Skin of body (tissue), 3 donors: ENCODE measurements at places on chromosomes 1 and 21.

- DNase-seq = no peak
Measured at GRCh38 chr1:41328001-41328615, 33.1 kb upstream of the FOXO6 start.

GRCh38 chr1:5999711-6000443, 7.7 kb upstream of the NPHP4 start:
- DNase-seq = no peak

DNA sequence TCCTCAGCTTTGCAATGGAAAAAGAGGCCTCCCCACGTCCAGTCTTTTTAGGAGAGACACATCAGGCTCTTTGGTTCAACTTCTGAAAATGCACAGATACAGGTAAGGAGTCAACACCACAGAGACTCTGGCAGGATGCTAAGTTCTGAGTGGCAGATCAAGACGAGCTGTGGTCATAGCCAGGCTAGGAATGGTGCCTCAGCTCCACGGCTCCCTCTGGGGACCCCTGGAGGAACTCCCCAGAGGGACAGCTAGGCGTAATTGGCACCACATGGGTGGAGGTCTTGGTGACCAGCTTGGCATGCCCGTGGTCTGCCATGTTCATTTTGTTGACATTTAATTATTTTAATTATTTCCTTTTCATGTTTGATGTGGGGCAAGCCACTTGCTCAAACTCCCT, 206.1 kb downstream of the KAZN start:
- DNase-seq = no peak

DNA sequence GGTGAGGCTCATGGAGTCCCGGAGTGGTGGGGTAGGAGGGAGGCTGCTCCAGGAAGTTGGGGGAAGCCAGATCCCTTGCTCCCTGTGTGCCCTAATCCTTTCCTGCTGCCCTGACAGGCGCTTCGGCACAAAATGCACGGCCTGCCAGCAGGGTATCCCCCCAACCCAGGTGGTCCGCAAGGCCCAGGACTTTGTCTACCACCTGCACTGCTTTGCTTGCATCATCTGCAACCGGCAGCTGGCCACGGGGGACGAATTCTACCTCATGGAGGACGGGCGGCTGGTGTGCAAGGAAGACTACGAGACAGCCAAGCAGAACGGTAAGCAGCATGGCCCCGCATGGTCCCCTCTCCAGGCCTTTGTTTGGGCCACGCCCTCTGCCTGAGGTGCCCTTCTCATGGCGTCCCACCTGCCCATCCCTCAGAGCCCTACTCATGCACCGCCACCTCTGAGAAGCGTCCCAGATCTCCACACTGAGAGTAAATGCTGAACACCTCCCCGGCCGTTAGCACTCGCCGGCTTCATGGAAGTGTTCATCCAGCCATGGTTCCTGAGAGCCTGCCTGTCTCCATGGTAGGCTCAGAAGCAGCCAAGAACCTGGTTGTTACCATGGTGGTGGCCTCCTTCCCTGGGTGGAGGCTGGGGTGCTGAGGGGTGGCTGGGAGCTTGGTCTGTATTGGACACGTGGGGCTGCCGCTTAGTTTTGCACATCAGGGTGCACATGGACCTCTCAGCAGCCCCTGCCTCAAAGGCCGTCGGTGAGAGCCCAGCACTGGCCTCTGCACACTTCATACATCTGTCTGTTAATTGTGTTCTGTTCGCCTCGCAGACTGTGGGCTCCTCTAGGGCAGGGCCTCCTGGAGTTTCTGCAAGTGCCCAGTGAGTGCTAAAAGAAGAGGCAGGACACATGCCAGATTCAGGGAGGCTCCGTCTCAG, 36.5 kb downstream of the LHX4 start:
- DNase-seq = no peak

- DNase-seq = peak; percentile 28
Measured at GRCh38 chr1:208184966-208185654, 59.1 kb downstream of the PLXNA2 start.

- DNase-seq = no peak
Measured at GRCh38 chr1:24351247-24351646, 32.1 kb downstream of the GRHL3 start.

DNA sequence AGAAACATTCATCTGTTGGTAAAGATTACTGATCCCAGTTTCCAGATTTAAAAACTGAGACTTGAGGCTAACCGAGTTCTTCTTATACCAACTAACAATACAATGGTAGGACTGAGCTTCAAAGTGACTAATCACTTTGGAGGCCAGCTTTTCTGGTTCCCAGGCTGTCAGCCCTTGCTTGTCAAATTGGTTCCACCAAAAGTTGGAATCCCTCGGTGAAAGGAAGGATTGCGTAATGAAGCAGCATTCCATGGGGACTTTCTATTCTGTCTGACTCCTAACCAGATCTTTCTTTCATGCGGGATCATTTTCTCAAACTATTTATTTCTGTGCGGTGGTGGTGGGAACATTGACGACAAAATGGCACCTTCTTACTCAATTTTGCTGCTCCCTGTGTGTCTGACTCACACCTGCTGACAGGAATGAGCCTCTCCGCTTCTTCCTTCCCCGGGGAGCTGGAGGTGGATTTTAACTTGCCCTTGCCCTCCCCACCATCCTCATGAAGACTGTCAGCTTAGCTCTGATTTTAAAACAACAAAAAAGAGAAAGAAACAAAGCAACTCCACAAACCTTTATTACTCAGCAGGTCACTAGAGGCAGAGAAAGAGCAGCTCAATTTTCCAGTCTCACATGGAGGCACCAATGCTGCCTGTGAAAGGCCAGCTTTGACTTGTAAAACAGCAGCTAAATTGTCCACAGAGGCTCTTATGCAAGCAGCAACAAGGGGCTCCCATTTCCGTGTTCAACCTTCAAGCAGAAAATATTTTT, 32.9 kb upstream of the RASAL2 start:
- no peak for DNase-seq

DNA sequence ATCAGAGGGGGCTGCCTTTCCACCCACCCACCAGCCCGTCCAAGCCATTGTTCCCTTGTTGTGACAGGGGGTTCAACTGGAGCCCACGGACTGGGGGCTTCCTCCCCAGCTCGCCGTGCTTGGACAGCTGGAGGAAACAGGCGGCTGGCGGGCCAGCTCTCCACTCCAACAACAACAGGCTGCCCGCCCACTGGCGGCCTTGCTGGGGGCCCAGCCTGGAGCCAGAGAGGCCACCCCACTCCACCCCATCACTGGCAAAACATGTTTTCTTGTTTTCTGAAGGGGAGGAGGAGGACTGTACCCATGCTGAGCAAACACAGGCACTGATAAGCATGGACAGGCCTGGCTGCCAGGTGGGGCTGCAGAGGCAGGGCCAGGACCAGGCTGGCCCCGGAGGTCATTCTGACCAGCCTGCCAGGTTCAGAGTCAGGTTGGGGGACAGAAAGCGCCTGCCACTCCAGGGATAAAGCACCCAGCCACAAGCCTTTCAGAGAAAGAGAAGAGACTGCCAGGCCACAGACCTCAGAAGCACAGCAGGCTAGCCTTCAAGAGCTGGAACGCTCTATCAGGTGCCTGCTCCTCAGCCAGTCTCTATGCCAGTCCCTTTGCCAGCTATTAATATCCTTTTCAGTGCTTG, 32.8 kb downstream of the GJA4 start:
- no peak for DNase-seq

GRCh38 chr1:221718381-221719277, 23.3 kb downstream of the DUSP10 start:
- DNase-seq = peak; percentile 90

- DNase-seq = no peak
Measured at GRCh38 chr21:30206551-30207251, 9.2 kb downstream of the CLDN8 start.

DNA sequence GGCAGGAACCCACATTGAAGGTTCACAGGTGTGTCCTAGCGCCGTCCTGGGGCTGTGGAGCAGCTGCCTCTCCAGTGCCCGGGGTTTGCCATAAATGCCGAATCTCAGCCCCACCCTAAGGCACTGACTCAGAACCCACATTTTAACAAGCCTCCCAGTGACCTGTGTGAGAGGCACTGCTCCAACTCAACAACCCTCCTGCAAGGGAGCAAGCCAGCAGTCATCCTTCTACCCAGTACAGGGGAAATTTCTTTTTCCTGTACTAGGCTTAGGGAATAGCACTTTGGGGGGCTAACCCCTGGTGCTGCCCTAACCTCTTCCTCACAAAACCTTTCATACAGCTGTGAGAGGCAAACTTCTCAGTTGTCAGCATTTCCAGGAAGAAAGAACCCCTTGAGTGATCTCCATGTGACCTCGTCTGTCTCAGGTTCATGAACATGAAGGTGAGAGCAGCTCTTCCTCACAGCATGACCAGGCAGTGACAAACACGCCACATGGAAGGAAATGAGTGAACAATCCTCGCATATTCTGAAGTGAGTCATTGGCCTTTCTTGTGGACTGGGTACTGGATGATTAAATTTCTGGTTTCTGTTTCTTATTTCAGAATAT, 11.4 kb upstream of the BCAR3 start:
- no peak for DNase-seq

- DNase-seq = no peak
Measured at GRCh38 chr1:101653482-101653946, 343.2 kb downstream of the OLFM3 start.

DNA sequence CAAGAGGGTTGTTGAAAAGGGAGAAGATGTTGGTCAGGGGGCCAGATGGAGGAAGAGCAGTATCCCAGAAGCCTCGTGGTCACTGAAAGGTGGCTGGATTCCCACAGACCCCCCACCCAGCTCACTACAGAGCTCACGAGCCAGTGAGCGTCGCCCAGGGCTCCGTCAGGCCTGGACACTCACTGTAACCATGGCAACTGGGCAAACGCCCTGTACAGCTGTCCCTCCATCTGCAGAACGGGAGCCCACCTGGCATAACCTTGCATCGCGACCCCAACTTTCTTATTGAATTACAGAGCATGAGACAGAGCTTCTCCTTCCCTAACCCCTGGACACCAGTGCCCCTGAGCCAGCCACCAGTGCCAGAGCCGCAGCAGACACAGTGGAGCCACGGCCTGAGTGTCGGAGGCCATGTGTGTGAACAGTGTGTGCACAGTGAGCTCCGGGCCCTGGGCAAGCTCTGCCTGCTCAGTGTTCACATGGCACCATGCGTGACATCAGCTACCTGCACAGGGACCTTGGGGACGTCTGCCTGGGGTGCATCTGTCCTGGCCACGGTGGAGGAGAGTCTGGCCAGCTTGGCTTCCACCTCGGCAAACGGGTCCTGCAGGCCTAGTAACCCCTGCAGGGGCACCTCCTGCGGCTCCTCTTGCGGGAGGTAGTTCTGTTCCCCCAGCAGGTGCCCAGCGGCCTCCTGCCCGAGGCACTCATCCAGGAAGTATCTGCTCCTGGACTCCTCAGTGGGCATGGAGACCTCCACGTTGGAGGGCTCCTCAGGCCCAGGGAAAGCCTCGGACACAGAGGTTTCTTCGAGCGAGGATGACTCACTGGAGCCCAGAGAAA, 25.9 kb upstream of the DDOST start:
- no peak for DNase-seq

DNA sequence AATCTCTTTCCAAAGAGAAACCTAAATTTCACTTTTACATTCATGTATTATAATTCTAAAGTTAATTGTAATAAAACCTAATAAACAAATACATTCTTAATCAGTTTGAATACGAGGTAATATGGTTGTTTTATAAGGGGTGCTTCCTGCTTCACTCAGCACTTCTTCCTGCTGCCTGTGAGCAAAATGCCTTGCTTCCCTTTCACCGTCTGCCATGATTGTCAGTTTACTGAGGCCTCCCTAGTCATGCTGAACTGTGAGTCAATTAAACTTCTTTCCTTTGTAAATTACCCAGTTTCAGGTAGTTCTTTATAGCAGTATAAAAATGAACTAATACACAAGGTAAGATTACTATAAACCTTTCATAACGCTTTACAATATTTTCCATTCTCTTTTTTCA, 491.1 kb upstream of the LRRC7 start:
- DNase-seq = no peak

DNA sequence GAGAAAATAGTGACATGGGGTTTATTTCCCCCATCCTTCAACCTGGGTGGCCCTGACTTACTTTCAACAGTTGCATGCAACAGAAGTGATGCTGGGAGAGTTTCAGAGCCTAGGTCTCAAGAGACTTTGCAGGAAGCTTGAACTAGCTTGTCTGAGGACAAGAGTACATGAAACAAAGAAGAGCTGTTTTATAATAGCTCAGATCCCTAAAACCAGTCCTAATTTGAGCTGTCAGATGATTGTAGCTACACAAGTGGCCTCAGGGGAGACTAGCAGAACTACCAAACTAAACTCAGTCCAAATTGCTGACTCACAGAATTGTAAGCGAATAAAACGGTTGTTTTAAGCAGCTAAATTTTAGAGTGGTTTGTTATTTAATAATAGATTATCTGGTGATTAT, 17.1 kb downstream of the RC3H1 start:
- DNase-seq = peak; percentile 35

GRCh38 chr1:43763497-43763973, 56.2 kb downstream of the ST3GAL3 start:
- DNase-seq = peak; percentile 83

GRCh38 chr1:207389728-207390464, 64.2 kb upstream of the CR2 start:
- no peak for DNase-seq

DNA sequence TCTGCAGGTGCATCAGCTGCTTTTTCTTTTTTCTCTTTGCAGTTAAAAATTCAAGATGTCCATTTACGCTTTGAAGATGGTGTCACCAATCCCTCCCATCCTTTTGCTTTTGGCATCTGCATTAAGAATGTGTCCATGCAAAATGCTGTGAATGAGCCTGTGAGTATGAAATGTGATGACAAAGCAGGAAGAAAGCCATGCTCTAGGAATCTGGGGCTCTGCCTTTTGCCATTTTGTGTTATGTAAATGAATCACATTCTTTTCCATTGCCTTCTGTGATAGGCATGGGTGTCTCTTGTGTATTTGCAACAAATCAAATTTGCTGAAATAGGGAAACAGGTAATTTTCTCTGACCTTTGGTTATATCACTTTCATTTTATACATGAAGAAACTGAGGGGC, 19.4 kb downstream of the VPS13D start:
- DNase-seq = no peak

- no peak for DNase-seq
Measured at GRCh38 chr1:234325878-234326496, 47.3 kb upstream of the COA6 start.

DNA sequence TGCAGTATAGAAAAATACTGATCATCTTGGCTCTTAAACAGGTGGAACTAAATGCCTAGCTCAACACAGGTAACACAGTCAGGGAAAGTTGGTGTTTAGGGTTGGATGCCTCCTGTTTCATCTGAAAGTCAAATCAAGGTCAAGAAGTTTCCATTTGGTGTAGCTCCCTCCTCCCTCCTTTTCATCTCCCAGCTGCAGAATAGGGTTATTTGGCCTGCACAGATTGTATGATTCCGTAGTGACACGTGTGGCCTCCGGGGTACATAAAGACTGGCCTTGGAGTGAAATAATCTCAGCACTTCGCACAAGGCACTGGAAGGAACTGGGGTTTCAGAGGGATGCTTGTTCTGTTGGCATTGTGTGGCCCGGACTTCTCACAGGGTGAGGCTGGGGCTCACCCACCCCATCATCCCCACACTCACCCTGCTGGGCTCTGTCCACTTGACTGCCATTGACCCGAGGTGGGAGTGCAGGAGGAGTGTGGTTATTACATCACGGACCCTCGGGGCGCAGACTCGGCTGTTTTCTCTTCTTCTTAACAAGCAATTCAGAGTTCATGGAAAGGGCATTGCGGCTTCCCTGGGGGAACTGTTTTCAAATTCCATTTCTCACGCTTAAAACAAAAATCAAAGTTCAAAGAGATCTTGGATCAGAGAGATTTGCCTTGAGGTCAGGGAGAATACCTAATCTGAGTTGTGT, 18.4 kb downstream of the IGSF5 start:
- no peak for DNase-seq
